ENCODE measurements at places on chromosomes 11 and 22.

GRCh38 chr22:27748751-27749191, 52.8 kb downstream of the MN1 start:
- DNase-seq, result no peak

DNA sequence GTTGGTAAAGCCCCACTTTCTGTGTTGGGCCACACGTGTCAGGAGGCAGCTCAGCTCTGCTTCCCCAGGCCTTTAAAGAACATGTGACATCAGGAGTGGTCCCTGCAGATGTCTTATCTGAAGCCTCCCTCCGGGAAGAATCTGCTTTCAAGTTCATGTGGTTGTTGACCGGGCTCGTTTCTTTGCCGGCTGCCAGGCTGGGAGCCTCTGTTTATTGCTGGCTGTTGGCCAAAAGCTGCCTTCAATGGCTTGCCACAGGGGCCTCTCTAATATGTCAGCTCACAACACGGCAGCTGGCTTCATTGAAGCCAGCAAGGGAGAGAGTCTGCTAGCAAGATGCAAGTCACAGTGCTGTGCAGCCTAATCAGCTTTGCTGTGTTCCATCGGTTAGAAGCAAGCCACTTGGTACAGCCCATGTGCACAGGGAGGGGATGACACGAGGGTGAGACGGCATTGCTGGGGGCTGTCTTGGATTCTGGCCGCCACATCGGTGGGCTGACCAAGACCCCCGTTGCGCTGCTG, 14.6 kb downstream of the MRGPRF start:
- DNase-seq, result peak; percentile 32

- no peak for DNase-seq
Observed at GRCh38 chr22:48821346-48821690, 1006.4 kb downstream of the BRD1 start.

DNA sequence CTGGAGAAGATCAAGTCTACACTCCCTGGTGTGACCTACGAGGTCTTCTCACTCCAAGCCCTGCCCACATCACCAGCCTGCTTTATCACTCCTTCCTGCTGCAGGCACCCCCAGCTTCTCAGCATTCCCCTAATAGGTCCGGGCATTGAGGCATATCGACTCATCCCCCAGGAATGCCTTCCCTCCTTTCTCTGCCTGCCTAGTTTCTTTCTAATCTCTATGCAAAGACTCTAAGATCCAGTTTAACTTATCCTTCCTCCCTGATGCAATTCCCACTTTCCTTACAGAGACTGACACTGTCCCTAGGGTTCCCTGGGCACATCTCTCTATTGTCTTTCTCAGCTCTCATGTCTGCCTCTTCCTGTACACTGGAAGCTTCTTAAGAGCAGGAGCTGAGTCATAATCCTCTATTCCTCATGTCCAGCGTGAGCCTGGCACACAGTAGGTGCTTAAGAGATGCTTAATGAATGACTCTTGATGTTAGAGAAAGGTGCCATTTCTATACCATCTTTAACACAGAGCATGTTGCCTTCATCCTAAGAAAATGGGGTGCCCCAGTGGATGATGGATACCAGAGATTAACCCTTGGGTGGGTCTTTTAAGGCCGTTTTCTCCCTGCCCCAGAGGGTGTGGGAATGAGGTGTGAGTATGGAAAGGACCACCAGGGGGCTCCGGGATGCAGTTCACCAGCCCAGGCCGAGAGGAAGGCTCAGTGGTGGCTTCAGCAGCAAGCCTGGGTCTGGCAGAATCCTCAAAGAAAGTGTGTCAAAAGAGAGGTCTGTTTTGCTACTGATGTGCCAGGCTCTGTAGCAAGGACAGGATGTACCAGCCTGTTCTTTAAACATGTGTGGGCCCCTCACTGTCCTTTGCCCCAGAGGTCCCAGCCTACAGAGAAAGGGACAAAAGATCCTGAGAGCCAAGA, 34.7 kb downstream of the PARVA start:
- DNase-seq, result no peak
